ENCODE measurements at places on chromosomes 7 and 10.
A peak's percentile ranks its signal among the peaks of the same experiment; 100 is the strongest.

DNA sequence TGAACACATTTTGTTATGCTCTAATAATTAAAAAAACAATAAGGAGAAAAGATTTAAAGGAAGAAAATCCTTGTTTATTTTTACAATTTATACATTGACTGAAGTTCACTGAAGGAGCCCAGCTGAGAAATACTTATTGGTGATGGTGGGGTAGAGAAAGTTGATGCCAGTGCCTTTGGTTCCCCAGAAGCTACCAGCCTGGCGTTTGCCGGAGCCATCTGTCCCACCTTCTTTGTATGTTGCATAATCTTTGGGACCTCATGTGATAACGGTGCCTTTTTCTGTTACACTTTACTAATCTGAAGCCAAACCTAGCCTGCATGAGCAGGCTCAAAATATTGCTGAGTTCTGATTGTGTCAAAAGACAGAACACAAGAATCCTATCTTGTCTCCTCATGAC is 22.7 kb downstream of the ZNF365 start:
- H3K4me3 ChIP-seq, result no peak overlapping the region
- H3K4me1 ChIP-seq, result no peaks in the 10 kb centered on the region
- no peaks in the 10 kb centered on the region for H3K36me3 ChIP-seq
- no peak for DNase-seq
- H3K27ac ChIP-seq, result no peak overlapping the region

DNA sequence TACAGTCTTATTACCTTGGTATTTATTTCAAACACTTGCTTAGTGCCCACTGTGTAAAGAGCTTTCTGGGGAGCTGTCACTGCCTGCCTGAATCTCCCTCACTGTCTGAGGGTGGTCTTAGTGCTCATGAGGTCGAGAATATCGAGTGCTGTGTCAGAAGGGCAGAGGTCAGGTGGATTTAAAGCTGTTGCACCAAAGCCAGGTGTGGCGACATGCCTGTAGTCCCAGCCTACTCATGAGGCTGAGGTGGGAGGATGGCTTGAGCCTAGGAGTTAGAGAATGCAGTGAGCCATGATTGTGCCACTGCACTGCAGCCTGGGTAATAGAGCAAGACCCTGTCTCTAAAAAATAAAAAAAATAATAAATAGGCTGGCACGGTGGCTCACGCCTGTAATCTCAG is 20.9 kb downstream of the CCM2 start:
- H3K4me1 ChIP-seq, result no peaks in the 10 kb centered on the region
- H3K27ac ChIP-seq, result no peak overlapping the region
- H3K27me3 ChIP-seq, result no peaks in the 10 kb centered on the region
- DNase-seq, result no peak

DNA sequence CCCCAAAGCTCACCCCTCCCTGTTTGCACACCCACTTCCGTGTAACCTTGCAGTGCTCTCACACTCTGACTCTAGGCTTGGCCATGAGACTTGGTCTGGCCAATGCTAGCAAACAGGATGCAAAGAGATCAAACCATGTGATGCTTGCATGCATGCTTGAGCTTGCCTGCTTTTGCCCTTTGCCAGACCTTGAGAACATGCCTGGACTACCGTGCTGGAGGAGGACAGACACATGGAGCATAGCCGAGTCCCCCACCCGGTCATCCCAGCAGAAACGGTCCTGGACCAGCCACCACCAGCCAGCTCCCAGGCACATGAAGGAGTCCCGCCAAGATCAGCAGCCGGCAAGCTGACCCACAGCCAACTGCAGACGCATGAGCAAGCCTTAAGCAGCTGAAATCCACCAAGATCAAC is 23.4 kb downstream of the PYROXD2 start:
- H3K4me1 ChIP-seq, result no peaks in the 10 kb centered on the region
- H3K27ac ChIP-seq, result no peak overlapping the region

DNA sequence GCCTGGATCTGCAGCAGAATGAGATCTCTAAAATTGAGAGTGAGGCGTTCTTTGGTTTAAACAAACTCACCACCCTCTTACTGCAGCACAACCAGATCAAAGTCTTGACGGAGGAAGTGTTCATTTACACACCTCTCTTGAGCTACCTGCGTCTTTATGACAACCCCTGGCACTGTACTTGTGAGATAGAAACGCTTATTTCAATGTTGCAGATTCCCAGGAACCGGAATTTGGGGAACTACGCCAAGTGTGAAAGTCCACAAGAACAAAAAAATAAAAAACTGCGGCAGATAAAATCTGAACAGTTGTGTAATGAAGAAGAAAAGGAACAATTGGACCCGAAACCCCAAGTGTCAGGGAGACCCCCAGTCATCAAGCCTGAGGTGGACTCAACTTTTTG is 21.4 kb downstream of the LRRC17 start:
- no peak overlapping the region for H3K4me3 ChIP-seq
- no peaks in the 10 kb centered on the region for H3K36me3 ChIP-seq
- DNase-seq, result no peak
- no peaks in the 10 kb centered on the region for H3K4me1 ChIP-seq

GRCh38 chr10:22615819-22616499 is 98.4 kb downstream of the PIP4K2A start:
- no peak overlapping the region for H3K4me3 ChIP-seq
- no peak for DNase-seq
- no peaks in the 10 kb centered on the region for H3K36me3 ChIP-seq

- no peaks in the 10 kb centered on the region for H3K36me3 ChIP-seq
- no peak for DNase-seq
- no peak overlapping the region for H3K27ac ChIP-seq
- H3K4me3 ChIP-seq, result no peak overlapping the region
- no peaks in the 10 kb centered on the region for H3K27me3 ChIP-seq
These were observed 80.0 kb upstream of the PCDH15 start for GRCh38 chr10:54880996-54881395.

- H3K27me3 ChIP-seq, result no peaks in the 10 kb centered on the region
- no peak for DNase-seq
- peaks cover 6% of the 10 kb centered on the region for H3K4me1 ChIP-seq
- H3K27ac ChIP-seq, result no peak overlapping the region
- H3K36me3 ChIP-seq, result no peaks in the 10 kb centered on the region
These were observed 5.3 kb downstream of the NFKB2 start for GRCh38 chr10:102400598-102401341.

- no peaks in the 10 kb centered on the region for H3K27me3 ChIP-seq
- no peak overlapping the region for H3K27ac ChIP-seq
- no peak for DNase-seq
- H3K36me3 ChIP-seq, result no peaks in the 10 kb centered on the region
These were observed 199.7 kb downstream of the MLLT10 start for GRCh38 chr10:21733710-21734109.

DNA sequence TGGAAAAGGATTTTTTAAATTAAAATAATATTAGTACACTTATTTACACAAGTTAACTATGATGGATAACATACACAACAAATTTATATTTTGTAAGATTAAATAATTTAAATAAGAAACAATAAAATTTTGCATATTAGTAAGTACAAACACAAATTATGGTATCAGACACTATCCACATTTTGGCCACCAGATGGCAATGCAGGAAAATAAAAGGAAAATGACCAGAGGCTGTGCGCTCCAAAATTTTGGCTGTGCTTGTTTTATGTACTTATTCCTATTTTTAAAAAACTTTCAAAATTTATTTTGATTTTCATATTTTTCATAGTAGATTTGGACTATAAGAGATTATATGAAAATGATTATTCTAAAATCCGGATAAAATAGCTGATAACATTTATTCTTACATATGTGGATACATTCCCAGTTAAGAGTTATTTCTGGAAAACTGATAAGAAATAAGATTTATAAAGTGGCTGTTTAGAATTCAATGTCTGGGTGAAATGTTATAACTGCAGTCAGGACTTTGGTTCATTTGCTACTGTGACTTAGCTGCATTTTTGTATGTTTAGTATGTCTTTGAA is 274.7 kb upstream of the HGF start:
- H3K4me3 ChIP-seq, result no peak overlapping the region
- H3K27ac ChIP-seq, result no peak overlapping the region
- DNase-seq, result peak; percentile 40
- H3K27me3 ChIP-seq, result no peaks in the 10 kb centered on the region

GRCh38 chr7:101435461-101436220 is 73.0 kb downstream of the COL26A1 start:
- no peak for DNase-seq
- H3K4me3 ChIP-seq, result no peak overlapping the region
- H3K36me3 ChIP-seq, result no peaks in the 10 kb centered on the region
- H3K27me3 ChIP-seq, result no peaks in the 10 kb centered on the region
- no peaks in the 10 kb centered on the region for H3K4me1 ChIP-seq
- H3K27ac ChIP-seq, result no peak overlapping the region

- no peaks in the 10 kb centered on the region for H3K36me3 ChIP-seq
- DNase-seq, result no peak
- no peak overlapping the region for H3K27ac ChIP-seq
- H3K27me3 ChIP-seq, result no peaks in the 10 kb centered on the region
- H3K4me1 ChIP-seq, result no peaks in the 10 kb centered on the region
- no peak overlapping the region for H3K4me3 ChIP-seq
These were observed 221.4 kb downstream of the GATA3 start for GRCh38 chr10:8275911-8276310.

- no peak overlapping the region for H3K4me3 ChIP-seq
- no peak overlapping the region for H3K27ac ChIP-seq
- peaks cover 2% of the 10 kb centered on the region for H3K27me3 ChIP-seq
These were observed 199.5 kb upstream of the PPP2R2D start for GRCh38 chr10:131701131-131701947.

- DNase-seq, result peak; percentile 60
- H3K4me1 ChIP-seq, result no peaks in the 10 kb centered on the region
- no peak overlapping the region for H3K4me3 ChIP-seq
- no peaks in the 10 kb centered on the region for H3K36me3 ChIP-seq
- no peaks in the 10 kb centered on the region for H3K27me3 ChIP-seq
These were observed 116.5 kb downstream of the ATXN7L1 start for GRCh38 chr7:105759670-105760550.

GRCh38 chr10:33249659-33250345 is 84.7 kb downstream of the NRP1 start:
- no peaks in the 10 kb centered on the region for H3K36me3 ChIP-seq
- no peak overlapping the region for H3K27ac ChIP-seq
- H3K27me3 ChIP-seq, result no peaks in the 10 kb centered on the region
- no peaks in the 10 kb centered on the region for H3K4me1 ChIP-seq

DNA sequence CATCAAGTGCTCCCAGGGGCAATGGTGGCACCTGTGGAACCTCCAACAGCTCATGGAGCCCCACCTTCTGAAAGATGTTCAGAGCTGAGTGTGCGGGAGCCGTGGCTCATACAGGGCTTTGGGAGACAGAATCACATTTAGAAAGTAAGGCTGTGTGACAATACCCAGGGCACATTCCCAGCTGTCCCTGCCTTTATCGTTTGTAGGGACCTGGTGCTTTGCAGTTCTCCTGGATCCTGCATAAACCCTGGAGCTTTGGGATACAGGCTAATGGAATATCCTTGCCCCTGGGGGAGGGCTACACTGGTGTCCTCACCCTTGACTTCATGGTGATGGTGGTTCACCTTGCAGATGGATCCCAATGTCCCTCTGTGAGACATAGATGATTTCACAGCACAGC is 134.8 kb upstream of the LAMB4 start:
- no peak overlapping the region for H3K4me3 ChIP-seq
- DNase-seq, result no peak
- no peak overlapping the region for H3K27ac ChIP-seq
- no peaks in the 10 kb centered on the region for H3K36me3 ChIP-seq
- H3K27me3 ChIP-seq, result no peaks in the 10 kb centered on the region

DNA sequence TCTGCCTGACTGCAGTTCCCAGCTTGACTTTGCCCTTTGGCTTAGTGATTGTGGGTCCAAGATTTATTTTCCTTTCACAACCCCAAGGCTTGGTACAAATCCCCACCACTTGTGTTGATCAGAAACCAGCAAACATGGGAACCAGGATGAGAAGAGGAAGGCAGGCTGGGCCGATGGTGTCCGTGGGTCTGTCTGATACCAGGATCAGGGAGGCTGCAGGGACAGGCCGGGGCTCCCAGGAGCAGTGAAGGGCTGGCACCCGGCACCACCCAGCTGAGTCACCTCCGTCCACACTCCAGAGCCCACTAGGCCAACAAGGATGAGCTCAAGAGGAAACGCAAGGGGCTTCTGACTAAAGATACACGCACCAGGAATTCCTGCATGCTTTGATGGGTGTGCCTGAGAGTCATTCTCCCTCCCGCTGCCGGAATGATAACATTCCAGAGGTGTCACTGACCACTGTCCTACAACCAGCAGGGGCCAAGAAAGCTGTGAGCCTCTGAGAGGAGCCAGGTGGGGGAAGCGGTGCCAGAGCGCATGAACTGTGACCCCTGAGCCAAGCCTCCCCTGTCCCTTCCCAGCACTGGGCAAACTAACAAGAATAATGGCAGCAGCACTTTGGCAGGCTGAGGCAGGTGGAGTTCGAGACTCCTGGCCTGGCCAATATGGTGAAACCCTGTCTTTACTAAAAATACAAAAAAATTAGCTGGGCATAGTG is 29.2 kb upstream of the PROSER2 start:
- H3K27me3 ChIP-seq, result no peaks in the 10 kb centered on the region
- no peak for DNase-seq
- no peaks in the 10 kb centered on the region for H3K36me3 ChIP-seq
- no peak overlapping the region for H3K27ac ChIP-seq

- H3K27me3 ChIP-seq, result no peaks in the 10 kb centered on the region
- H3K27ac ChIP-seq, result peak overlapping the region; percentile 98
- H3K4me1 ChIP-seq, result no peaks in the 10 kb centered on the region
- no peaks in the 10 kb centered on the region for H3K36me3 ChIP-seq
- peak overlapping the region; percentile 83 for H3K4me3 ChIP-seq
- no peak for DNase-seq
These were observed 1.4 kb downstream of the LANCL2 start for GRCh38 chr7:55366461-55367070.

DNA sequence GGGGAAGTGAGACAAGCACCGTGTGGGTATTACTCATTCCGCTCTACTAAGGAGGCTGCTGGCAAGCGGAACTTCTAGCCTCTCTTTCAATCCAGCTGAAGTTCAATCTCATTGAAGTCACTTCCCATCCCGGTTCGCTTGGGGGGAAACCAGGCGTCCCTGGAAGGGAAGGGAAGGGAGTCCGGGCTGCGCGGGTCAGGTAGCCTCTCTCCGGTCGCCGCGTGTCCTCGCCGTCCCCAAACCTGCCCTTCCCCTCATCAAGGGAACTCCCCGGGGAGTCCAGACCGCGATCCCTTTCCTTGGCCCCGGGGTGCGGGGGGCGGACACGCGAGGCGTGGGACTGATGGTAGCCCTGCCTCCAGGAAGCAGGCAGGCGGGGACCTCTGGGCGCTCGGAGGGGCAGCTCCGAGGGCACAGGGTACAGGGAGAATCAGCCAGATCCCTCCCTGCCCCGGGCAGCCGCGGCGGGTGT is 598 bp upstream of the ZEB1 start:
- DNase-seq, result peak; percentile 50
- H3K27ac ChIP-seq, result peak overlapping the region; percentile 85
- no peaks in the 10 kb centered on the region for H3K36me3 ChIP-seq
- no peaks in the 10 kb centered on the region for H3K27me3 ChIP-seq
- H3K4me1 ChIP-seq, result no peaks in the 10 kb centered on the region

- H3K36me3 ChIP-seq, result no peaks in the 10 kb centered on the region
- H3K27me3 ChIP-seq, result no peaks in the 10 kb centered on the region
- H3K27ac ChIP-seq, result no peak overlapping the region
- no peaks in the 10 kb centered on the region for H3K4me1 ChIP-seq
- H3K4me3 ChIP-seq, result no peak overlapping the region
- DNase-seq, result no peak
These were observed 58.3 kb upstream of the EGFR start for GRCh38 chr7:54960517-54960916.

GRCh38 chr10:8360365-8360764 is 305.9 kb downstream of the GATA3 start:
- H3K4me3 ChIP-seq, result no peak overlapping the region
- H3K36me3 ChIP-seq, result no peaks in the 10 kb centered on the region
- H3K27me3 ChIP-seq, result no peaks in the 10 kb centered on the region
- no peak for DNase-seq

GRCh38 chr10:113087165-113088029 is 137.3 kb downstream of the TCF7L2 start:
- H3K27ac ChIP-seq, result no peak overlapping the region
- no peaks in the 10 kb centered on the region for H3K27me3 ChIP-seq
- no peaks in the 10 kb centered on the region for H3K36me3 ChIP-seq
- no peak overlapping the region for H3K4me3 ChIP-seq
- no peak for DNase-seq
- H3K4me1 ChIP-seq, result no peaks in the 10 kb centered on the region

Data from prostate gland (tissue), 2 donors.